ENCODE measurements at places on chromosomes 6 and 20. TPM values are rescaled to one million over a fixed set of nuclear protein-coding genes. Genes with fewer than 3 reads are reported as not detected.
A peak's percentile ranks its signal among the peaks of the same experiment; 100 is the strongest.

- H3K36me3 ChIP-seq = no peaks in the 10 kb centered on the region
- H3K4me1 ChIP-seq = no peaks in the 10 kb centered on the region
- H3K4me3 ChIP-seq = no peak overlapping the region
- no peaks in the 10 kb centered on the region for H3K27me3 ChIP-seq
- H3K27ac ChIP-seq = no peak overlapping the region
- no peak for DNase-seq
Observed at GRCh38 chr20:18380908-18381529, 85.8 kb downstream of the DZANK1 start.

GRCh38 chr6:6614096-6614982, 25.8 kb downstream of the LY86 start:
- H3K27me3 ChIP-seq = no peaks in the 10 kb centered on the region
- H3K27ac ChIP-seq = no peak overlapping the region
- no peaks in the 10 kb centered on the region for H3K36me3 ChIP-seq
- H3K4me1 ChIP-seq = peaks cover 4% of the 10 kb centered on the region
- DNase-seq = no peak

DNA sequence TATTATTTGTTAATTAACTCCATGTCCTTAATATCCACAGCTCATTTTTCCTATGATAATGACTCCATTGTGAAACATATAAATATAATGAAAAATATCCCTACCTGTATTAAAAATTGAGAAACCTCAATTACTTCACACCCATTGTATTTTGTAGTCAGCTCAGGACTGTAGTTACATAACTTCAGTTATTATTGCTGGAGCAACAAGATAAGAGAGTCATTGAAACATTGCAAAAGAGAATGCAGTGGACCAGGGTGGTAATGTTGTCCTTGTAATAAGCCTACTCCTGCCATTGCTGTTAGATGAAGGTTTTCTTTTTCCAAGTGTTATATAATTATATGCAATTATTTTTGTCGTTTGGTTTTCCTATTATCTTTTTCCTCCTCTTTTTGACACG, 184.4 kb downstream of the PRL start:
- no peaks in the 10 kb centered on the region for H3K36me3 ChIP-seq
- DNase-seq = no peak
- no peaks in the 10 kb centered on the region for H3K27me3 ChIP-seq
- no peaks in the 10 kb centered on the region for H3K4me1 ChIP-seq

- no peak overlapping the region for H3K27ac ChIP-seq
- peaks cover 33% of the 10 kb centered on the region for H3K27me3 ChIP-seq
- no peaks in the 10 kb centered on the region for H3K36me3 ChIP-seq
- no peak for DNase-seq
- H3K4me1 ChIP-seq = no peaks in the 10 kb centered on the region
- H3K4me3 ChIP-seq = no peak overlapping the region
Observed at GRCh38 chr20:39144757-39145156, 182.6 kb downstream of the DHX35 start.

- peaks cover 11% of the 10 kb centered on the region for H3K36me3 ChIP-seq
- no peak overlapping the region for H3K27ac ChIP-seq
- no peaks in the 10 kb centered on the region for H3K27me3 ChIP-seq
- no peak for DNase-seq
Observed at GRCh38 chr6:35311390-35312075, 13.9 kb downstream of the DEF6 start.

- no peaks in the 10 kb centered on the region for H3K4me1 ChIP-seq
- no peaks in the 10 kb centered on the region for H3K36me3 ChIP-seq
- no peak for DNase-seq
- H3K27me3 ChIP-seq = no peaks in the 10 kb centered on the region
- no peak overlapping the region for H3K4me3 ChIP-seq
Observed at GRCh38 chr20:39563349-39563748, 601.2 kb downstream of the DHX35 start.

DNA sequence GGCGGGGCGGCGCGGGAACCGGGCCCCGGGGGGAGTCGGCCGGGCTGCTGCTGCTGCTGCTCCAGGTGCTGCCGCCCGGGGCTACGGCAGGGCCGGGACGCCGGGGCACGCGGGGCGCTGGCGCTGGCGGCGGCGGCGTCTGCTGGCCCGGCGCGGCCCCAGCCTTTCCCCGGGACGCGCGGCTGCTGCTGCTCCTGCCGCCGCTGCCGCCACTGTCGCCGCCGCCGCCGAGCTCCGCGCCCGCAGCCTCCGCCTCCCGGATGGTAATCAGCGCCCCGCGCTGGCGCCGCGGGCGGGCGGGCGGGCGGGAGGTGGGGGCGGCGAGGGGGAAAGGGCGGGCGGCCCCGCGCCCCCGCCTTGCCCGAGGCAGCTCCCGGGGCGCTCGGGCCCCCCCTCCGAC, 306 bp downstream of the EBF4 start:
- DNase-seq = peak; percentile 44
- H3K27ac ChIP-seq = no peak overlapping the region
- H3K27me3 ChIP-seq = peaks cover 35% of the 10 kb centered on the region

GRCh38 chr6:29631860-29632731, 887 bp downstream of the GABBR1 start:
- peaks cover 41% of the 10 kb centered on the region for H3K4me1 ChIP-seq
- H3K4me3 ChIP-seq = peak overlapping the region; percentile 67
- peak; percentile 80 for DNase-seq
- no peaks in the 10 kb centered on the region for H3K36me3 ChIP-seq

GRCh38 chr6:65468307-65468706, 238.7 kb downstream of the EYS start:
- no peak overlapping the region for H3K4me3 ChIP-seq
- H3K27me3 ChIP-seq = no peaks in the 10 kb centered on the region
- H3K36me3 ChIP-seq = no peaks in the 10 kb centered on the region
- DNase-seq = no peak

GRCh38 chr6:12096342-12096741, 84.2 kb downstream of the HIVEP1 start:
- H3K4me1 ChIP-seq = peaks cover 8% of the 10 kb centered on the region
- no peak for DNase-seq
- H3K4me3 ChIP-seq = no peak overlapping the region
- H3K27ac ChIP-seq = no peak overlapping the region

GRCh38 chr6:11410539-11411307, 126.8 kb upstream of the TMEM170B start:
- DNase-seq = no peak
- peaks cover 11% of the 10 kb centered on the region for H3K4me1 ChIP-seq
- H3K36me3 ChIP-seq = no peaks in the 10 kb centered on the region
- H3K27ac ChIP-seq = no peak overlapping the region

- H3K27me3 ChIP-seq = peaks cover 41% of the 10 kb centered on the region
- DNase-seq = peak; percentile 55
- peaks cover 12% of the 10 kb centered on the region for H3K4me1 ChIP-seq
Observed at GRCh38 chr20:49569411-49570115, 1.6 kb upstream of the PTGIS start.

- no peaks in the 10 kb centered on the region for H3K36me3 ChIP-seq
- H3K27ac ChIP-seq = no peak overlapping the region
Observed at GRCh38 chr6:2355150-2355549, 109.7 kb upstream of the GMDS start.

DNA sequence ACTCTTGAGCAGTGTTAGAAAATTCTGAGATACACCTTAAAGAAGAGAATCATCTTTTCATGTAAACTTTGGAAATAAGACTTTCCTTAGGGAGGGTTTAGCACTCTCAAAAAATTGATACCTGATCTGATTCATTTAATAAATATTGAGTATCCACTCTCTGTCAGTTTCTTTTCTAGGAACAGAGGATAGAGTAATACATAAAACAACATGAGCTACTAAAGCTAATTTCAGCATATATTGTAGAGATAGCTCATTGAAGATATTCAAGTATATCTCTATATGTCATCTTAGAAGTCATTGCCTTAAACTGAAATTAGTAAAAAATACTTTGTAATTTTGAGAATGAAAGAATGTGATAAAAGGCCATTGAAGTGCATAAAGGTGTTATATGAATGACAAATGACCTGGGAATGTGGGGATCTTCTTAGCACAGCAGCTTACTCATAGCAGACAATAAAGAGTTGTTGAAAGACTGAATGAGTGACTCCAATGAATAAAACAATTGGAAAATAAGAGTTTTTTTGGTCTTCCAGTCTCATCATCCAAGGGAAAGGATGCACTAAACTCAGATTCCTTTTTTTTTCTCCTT, 29.2 kb downstream of the RHAG start:
- no peak overlapping the region for H3K4me3 ChIP-seq
- DNase-seq = no peak
- H3K36me3 ChIP-seq = no peaks in the 10 kb centered on the region
- no peaks in the 10 kb centered on the region for H3K4me1 ChIP-seq

The GMPR gene
- 16.4 TPM for total RNA-seq

The PACSIN1 gene
- not detected for total RNA-seq

The TGM2 gene
- total RNA-seq = 1.5 TPM
